Inflammatory macrophage (primary cell): ENCODE measurements at places on chromosomes 7 and 10.

DNA sequence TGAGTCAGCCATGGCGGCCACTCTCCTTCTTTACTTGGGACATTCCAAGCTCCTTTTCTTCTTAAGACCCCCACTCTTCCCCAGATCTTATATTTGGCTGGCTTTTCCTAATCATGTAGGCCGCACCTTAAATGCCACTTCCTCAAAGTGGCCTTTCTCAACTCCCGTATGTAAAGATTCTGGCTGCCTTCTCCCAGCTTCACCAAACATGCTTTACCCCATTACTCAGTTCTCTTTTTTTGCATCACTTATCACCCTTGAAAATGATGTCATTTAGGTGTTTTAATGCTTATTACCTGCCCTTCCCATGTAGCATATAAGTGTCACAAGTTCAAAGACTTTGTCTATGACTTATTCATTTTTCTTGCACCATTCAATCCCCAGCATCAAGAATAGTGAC lies 810.1 kb upstream of the CELF2 start:
- no peak for DNase-seq

DNA sequence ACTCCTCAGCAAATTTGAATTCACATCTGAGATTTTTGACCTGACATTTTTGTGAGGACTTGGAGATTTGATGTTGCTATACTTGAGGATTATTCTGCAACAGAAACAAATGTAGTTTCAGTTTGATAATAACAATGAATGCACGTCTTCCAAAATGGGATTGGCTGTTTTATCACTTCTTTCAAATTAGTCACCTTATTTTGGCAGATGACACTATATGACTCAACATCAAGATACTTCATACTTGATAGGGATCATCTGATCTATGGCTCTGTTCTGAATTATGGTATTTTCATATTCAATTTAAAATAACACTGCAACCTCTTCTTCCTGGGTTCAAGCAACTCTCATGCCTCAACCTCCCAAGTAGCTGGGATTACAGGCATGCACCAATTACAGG lies 24.2 kb downstream of the ARL5B start:
- no peak for DNase-seq

DNA sequence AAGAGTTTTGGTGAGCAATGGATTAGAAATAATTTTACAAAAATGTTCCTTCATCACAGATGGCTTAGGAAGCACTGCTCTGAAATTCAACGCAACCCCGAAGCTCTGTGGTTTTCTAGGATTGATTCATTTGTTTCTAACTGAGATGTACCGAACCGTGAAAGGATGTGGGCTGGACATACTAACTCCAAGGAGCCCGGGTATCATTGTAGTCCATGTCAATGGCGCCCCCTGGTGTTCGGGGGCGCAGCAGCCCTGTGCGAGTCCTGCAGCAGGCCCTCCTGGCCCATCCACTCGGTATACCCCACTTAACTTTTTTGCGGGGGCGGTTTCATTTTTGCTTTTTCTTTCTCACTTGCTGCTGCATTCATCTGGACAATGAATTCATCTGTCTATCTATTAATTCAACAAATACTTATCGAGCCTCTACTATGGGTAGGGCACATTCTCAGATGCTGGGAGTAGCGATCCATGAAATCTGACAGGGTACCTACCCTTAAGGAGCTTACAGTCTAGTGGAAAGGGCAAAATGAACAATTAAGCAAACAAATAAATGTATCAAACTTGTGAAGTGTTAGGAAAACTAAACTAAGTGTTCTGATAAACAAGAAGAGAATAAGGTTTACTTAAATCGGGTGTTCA lies 25.2 kb upstream of the ITPRID1 start:
- peak; percentile 53 for DNase-seq

GRCh38 chr7:80427218-80427617 lies 84.6 kb downstream of the GNAT3 start:
- no peak for DNase-seq

GRCh38 chr7:141838581-141838980 lies 2.7 kb downstream of the PRSS37 start:
- no peak for DNase-seq

- DNase-seq: peak; percentile 12
Measured at GRCh38 chr7:124856299-124856888, 73.2 kb downstream of the POT1 start.
